ENCODE measurements at places on chromosomes 3 and 15.

- DNase-seq, result no peak
Observed at GRCh38 chr3:62832553-62832952, 42.7 kb downstream of the CADPS start.

DNA sequence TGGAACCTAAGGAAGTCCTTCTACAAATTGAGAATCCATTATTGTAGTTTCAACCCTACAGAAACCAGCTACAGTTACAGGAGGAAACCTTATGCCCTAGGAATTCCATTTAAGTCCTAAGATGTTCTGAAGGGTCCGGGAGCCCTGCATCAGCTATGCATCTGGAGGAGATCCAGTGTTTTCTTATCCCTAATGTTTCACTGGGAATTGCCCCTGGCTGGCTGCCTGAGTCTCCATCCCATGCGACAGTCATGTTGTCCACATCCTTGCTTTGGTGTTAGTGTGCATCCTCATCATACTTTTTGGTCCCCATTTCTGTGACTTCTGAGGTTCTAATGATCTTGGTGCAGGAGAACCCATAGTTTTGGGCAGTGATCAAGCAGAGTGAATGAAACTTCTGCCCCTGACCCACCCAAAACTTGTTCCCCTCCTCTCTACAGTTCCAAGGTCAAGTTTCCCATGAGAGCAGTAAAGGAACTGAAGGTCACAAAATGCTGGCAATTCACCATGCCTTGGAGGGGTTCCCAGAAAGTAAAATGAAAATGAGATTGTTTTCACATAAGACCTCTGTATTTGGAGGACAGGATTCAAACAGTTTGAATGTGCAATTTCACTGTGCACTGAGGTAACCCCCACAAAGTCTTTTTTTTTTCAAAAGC is 121.9 kb upstream of the PHLDB2 start:
- DNase-seq, result no peak

GRCh38 chr15:100781061-100781960 is 98.3 kb upstream of the ALDH1A3 start:
- no peak for DNase-seq

DNA sequence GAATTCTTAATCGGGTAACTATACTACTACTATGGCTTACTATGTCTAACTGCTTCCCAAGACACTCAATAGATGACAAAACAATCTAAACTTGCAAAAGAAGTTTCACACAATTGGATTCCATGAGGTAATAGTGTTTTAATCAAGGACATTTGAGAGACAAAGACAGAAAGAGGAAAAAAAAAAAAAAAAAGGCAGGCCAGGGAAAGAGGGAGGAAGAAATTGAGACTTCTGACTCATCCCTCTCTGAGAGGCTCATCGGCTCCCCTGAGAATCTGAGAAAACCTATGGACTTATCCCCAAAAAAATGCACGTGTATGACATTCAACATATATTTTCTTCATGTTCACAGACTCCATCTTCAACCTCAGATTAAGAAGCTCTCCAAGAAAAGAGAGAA is 61.0 kb downstream of the SCAPER start:
- DNase-seq, result no peak

DNA sequence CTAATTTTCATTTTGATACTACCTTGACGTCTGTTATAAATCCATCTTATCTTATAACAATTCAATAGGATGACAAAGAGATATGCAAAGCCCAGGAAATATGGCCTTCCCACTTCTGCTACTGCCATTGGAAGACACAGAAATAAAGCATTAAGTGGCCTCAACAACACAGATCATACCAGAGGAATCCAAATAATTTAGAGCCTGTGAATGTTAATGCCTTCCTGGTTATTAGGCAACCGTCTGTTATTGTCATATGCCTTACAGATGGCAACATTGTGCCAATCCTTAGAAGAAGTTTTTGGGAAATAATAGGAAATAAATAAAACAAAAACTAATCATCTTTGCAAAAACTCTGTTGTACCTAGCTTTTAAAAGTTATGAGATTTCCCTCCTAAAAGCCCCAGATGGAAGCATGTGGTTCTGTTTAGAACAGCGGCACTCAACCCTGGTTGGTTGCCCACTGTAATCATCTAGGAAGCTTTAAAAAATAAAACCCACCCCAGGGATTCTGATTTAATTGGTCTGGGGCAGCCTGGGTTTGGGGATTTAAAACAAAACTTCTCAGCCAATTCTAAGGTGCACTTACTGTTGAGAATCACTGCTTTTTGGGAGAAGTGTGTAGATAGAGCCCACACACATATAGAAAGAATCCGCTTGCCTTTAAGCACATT is 704.8 kb upstream of the CFAP20DC start:
- DNase-seq, result no peak

DNA sequence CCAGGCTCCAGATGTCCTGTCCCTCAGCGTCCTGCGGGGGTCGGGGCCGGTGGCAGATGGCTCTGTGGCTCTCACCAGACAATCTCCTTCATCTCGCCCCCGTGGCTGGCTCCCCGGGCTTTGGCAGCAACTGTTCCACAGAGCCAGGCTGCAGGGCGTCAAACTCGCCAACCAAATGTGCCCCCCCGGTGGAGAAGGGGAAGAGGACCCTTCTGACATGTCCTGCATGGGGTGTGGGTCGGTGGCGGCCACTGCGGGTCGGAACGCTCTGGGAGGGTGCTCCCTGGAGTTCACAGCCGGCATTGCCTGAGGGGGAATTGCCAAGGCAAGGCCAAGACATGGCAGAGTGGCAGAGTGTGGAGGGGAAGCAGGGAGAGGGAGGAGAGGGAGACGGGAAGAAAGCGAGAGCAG is 36.0 kb downstream of the BDH1 start:
- DNase-seq, result no peak

DNA sequence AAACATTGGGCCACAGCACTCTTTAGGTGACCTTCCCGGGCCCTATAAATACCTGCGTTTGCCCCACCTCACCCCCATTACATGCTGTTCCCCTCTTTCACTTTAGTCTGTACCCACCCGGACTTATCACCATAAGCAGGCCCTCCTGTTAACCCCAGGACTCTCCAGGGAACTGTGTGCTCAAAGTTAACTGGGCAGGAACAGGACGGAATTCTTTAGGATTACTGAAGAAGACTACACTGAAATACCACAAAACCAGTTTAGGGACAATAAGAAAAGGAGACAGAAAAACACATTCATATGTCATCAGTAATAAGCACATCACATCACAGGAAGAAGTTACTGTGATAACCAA is 45.5 kb downstream of the FSIP1 start:
- no peak for DNase-seq

DNA sequence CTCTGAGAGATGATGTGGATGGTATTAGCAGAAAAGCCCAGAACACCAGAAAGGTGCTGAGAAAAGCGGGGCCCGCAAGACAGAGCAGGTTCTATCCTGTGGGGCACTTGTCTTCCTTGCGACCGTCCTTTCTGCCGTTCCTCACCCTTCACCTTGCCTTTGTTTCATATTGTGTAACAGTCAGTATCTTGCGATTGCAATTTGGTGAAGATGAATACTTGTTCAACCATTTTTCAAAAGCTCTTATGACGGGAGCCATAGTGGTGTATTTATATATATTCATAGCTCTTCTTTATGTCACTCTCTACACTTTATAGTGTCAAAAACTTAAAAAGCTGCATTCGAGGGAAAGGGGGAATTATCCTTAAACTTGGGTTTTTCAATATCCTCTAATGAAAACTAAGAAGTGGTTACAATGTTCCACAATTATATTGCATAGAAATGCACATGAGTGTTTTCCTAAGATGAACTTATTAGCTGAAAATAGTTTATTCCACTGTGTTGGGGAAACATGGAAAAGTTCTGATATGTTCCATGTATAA is 797 bp downstream of the MAP3K13 start:
- no peak for DNase-seq

- no peak for DNase-seq
Observed at GRCh38 chr3:192435241-192435640, 292.1 kb downstream of the FGF12 start.

GRCh38 chr3:32200490-32200889 is 38.0 kb upstream of the CMTM8 start:
- no peak for DNase-seq

- DNase-seq, result no peak
Observed at GRCh38 chr3:38563886-38564270, 67.7 kb downstream of the EXOG start.

GRCh38 chr15:40461958-40462357 is 8.8 kb upstream of the CHST14 start:
- no peak for DNase-seq

DNA sequence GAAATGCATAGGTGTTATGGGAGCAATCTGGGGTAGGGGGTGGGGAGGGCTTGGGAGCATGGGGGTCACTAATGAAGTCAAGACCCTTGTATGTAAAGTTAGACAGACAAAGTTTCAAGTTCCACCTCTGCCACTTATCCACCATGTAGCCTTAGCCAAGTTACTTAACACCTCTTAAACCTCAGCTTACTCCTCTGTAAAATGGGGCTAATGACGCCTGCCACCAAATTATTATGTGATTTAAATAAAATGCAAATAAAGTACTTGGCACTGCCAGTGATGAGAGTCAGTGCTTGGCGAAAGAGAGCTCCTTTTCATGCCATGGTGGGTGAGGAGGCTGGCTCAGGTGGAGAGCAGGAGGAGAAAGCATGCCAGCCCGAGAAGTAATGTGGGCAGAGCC is 18.6 kb upstream of the TLE3 start:
- no peak for DNase-seq

- DNase-seq, result no peak
Observed at GRCh38 chr15:51580982-51581381, 41.6 kb downstream of the DMXL2 start.

DNA sequence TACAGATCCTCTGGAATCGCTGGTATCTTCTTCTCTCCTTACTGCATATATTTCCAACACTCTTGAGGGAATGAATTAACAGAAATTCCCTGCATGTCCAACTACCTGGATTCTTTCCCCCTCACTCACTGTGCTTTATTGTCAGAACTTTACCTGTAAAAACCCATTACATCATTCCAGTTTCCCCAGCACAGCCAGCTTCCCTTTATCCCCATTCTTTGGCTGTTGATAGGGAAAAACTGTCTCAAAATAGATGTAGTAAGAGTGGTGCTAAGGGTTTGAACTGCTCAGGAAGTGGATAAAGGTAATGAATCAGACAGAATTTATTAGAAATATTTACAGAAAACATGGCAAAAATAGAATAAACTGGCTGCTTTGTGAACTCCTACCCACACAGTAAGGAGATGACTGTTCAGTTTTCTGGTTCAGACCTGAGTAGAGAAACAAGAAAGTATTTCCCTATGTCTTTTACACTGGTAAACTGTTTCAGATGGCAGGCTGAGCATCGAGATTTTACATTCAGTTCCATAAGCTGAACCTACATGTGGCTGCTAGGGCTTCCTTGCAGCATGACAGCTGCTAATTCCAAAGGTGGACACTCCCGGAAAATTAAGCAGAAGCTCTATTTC is 188.4 kb downstream of the CPNE4 start:
- DNase-seq, result no peak

GRCh38 chr3:63051920-63052319 is 176.7 kb upstream of the CADPS start:
- DNase-seq, result no peak

DNA sequence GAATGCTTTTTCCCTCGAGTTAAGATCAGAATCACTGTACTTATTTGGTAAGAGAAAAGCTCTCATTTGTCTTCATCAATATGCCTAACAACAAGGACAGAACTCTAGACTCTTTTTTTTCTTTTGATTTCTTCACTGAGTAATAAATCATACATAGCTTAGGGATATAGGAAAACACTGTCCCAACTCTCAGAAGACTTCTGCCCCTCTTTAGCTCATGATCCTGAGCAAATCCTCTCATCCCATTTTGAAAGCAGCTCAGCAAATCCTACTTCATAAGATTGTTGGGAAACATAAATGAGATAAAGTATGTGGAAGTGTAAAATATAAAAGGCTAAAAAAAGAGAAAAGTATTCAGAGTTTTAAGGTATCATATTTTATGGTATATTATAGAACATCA is 141.7 kb downstream of the ATP8B4 start:
- DNase-seq, result no peak

DNA sequence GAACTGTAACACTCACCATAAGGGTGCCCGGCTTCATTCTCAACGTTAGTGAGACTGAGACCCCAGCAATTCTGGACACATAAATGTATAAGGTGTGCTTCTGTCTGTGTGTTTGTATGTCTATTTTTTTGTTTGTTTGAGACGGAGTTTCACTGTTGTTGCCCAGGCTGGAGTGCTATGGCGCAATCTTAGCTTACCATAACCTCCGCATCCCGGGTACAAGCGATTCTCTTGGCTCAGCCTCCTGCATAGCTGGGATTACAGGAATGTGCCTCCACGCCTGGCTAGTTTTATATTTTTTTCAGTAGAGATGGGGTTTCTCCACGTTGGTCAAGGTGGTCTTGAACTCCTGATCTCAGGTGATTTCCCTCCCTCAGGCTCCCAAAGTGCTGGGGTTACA is 43.3 kb upstream of the C2CD4B start:
- no peak for DNase-seq

DNA sequence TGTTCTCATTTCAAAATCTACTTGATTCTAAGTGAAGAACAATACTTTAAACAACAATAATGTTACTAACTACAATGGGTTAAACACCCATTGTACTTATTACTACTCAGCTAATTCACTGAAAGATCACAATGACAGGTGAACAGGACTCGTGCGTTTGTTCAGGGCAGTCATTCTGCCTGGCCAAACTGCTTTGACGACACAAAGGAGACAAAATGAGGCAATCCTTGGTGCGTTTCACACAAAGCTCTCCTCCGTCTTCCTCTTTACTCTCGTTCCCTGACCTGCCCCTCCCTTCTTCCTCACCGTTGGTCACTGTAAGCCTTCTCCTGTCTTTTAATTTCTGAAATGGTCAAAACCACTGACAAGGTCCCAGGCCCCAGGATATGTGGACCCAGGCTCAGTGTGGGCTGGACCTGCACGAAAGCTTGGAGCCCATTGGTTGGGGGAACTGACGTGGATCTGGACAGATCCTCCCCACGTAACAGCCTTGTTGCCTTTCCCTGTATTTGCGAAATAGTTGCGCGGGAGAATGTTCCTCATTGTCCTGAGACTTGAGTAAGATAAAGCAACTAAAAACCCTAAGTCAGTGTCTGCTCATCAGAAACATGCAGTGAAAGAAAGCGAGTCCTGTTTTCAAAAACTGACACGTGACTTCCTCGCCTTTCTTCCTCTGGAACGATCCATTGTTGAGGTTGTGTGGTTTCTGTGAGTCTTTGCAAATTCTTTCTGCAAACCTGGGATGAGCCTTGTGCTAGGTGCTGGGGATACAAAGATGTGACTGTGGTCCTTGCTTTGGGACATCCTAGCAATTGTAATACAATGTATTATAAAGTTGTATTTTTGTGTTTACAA is 147.1 kb upstream of the RGMA start:
- no peak for DNase-seq

DNA sequence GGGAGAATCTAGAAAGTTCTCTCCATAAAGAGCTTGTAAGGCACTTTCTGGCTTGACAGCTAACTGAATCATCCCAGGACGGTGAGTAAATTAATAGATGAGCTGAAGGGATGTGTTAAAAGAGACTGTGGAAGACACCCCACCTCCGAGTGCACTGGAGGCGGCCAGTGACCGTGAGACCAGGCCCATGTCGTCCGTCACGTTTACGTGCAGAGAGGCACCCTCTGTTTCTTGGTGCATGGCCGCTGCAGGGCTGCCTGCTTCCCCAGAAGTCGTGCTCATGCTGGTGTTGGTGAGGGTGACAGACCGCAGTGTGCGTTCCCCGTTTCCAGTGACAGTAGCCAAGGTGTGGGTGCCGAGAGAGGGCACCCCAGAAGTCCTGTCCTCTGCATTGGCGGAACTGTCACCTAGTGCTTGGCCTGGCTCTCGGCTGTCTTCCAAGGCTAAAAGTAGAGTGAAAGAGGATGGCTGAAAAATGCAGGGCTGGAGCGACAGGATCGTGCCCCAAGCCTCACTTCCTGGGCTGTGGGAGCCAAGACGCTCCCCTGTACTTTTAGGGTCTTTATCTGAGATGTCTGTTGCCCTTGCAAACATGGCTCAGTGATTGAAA is 41.1 kb downstream of the HEG1 start:
- no peak for DNase-seq

Data from cerebellar nuclear complex (tissue), 1 donor.